RWPE1 (cell line): ENCODE measurements at places on chromosomes 12 and 14.

- DNase-seq: no peak
These were observed 72.6 kb downstream of the CHST11 start for GRCh38 chr12:104529130-104529874.

DNA sequence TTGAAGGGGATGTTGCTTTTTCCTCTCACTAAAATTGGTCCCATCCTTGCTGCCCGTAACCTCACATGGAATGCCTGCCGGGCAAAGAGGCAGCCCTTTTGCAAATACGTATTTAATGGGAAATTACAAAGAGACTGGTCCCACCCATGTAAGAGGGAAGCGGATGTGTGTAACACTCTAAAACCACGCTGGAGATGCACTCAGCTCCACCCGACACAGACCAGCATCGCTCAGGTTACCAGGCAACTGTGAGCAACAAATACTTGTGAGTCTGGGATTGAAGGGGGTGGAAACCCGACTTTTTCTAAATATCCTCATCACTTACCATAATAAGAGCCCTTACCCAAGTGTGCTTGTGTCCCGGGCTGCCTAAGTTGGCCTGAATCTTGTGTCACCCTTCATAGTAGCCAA is 47.7 kb downstream of the ELK3 start:
- no peak for DNase-seq

DNA sequence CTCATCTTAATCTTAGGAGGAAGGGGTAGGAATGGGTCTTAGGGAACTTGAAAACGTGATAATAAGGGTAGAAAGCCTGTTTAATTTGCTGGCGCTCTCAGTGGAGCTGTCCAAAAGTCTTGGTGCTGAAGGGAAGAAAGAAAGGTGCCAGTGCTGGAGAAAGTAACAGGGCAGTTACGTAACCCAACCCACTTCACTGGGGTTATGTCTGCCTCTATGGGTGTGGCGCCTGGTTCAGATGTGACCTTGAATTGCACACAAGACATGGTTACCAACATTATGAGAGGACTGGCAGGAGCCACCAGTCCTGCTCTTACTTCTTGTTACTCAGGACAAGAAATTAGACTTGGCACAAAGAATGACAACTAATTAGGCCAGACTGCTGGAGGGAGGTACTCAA is 18.6 kb upstream of the GPATCH2L start:
- DNase-seq: peak; percentile 38

DNA sequence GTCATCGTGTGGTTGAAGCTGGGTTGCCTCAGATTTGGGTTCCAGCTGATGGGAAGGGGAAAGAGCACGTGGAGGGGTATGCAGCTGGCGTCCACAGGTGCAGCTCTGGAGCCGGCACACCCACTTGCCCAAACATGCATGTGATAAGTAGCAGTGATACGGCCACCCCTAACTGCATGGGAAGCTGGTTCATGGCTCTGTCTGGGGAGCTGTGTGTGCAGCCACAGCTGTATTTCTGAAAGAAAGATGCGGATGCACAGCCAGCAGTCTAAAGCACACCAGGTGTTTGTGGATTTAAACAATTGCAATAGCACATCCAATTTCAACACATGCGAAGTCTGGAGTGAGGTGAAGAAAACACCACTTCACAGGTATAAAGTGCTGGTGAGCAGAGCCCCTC is 181.4 kb downstream of the EFCAB11 start:
- DNase-seq: no peak

- DNase-seq: no peak
These were observed 181.0 kb downstream of the CFAP54 start for GRCh38 chr12:96670334-96670899.

DNA sequence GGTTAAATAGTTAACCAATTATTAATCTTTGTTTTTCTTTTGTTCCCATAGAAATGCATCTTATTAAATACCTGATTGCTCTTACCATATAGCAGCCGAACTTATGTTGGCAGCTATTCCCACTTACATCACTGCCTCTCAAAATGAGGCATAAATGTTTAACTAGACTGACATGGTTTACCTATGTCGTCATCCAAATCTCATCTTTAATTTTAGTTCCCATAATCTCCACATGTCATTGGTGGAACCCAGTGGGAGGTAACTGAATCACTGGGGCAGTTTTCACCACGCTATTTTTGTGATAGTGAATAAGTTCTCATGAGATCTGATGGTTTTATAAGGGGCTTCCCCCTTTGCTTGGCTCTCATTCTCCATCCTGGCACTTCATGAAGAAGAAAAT is 499.2 kb upstream of the ATP2B1 start:
- no peak for DNase-seq

DNA sequence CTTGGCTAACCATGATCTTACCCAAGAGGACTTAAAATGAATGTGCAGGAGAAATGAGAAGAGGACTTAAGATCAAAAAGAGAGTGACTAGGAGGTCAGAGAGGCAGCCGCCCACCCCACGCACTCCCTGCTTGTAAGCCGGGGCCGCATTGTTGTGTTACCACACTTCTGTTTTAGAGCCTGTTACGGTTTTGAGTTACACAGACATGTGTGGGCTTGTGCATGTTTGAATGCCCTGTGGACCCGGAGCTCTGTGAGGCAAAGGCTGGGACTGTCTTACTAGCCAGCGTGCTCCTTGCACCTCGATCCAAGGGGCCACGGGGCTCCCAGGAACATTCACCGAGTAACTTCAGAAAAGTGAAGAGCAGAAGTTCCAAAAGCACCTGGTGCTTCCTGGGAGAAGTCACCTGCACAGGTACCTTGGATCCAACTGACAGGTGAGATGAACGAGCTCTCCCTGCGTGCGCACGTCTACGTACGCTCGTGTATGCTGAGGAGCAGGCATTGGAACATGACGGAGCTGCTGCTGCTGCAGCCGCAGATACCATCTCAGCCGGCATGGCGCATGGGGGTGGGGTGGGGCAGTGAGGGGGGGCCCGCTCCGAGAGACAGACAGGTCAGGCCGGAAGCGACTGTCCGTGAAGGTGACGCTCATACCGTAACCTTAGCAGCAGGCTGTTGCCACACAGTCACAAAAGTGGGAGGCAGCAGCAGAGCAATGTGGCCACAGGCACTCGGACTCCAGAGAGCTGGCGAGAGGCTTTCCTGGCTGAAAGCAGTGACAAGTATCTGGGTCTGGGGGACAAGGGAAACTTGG is 23.7 kb downstream of the SFSWAP start:
- no peak for DNase-seq

- DNase-seq: no peak
These were observed 38.8 kb downstream of the FAM222A start for GRCh38 chr12:109752117-109753053.

DNA sequence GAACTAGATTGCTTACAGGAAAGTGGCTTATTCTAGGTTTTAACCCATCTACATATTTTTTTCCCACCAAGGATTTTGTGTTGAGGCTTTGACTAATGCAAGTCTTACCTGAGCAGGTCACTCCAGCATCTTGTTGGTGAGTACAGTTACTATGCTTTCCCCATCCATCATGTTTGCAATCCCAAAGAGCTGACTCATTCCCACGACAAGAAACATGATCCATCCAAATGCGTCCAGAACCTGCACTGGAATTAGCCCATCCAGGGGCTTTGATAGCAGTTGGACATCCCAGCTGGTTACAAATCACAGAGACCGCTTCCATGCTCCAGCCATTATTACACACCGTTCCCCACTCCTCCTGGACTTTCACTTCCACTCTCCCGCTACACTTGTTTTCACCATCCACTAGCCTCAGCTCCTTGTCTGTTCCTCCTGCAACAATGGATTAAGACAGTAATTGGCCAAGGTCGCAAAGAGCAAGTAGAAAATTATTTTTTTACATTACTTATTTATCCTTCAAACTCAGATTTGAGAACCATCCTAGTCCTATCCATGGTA is 2.5 kb downstream of the CD163 start:
- peak; percentile 8 for DNase-seq

DNA sequence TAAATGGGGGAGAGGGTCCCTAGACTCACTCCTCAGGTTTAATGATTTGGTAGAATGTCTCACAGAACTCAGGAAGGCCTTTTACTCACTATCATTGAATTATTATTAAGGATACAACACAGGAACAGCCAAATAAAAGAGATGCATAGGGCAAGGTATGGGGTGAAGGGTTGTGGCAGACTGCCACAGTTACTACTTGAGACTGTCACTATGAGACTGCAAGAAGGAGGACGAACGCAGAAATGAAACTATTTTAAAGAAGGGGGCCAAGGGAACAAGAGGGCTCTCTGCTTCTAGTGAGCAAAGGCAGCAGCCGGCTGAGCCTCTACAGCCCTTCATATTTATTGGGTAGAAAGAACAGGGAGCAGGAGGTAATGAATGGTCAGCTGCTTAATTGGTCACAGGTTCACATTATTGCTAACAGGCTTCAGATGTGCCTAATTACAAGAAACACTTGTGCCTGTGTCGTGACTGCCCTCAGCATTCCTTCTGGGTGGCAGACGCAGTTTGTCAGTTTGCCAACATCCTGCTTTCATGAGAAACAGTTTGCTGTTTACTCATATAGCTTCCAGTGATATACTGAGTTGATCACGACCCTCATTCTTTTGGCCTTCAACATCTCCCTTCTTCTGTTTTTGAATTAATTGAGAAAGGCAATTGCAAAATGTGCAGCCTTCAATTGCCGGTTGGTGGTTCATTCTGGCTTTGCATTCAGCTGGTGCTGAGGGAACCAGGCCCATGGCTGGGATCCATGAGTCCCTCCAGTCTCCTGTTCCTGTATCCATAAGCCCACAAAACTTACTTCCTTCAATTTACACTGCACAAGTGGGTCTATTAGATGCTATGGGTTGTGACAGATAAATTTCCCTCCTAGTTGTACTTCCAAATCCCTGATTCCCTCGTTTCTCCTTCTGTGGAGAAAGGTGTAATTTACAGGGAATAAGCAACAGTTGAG is 82.8 kb upstream of the PLEKHG7 start:
- no peak for DNase-seq

- peak; percentile 38 for DNase-seq
These were observed 601 bp downstream of the KLC1 start for GRCh38 chr14:103629503-103630121.

DNA sequence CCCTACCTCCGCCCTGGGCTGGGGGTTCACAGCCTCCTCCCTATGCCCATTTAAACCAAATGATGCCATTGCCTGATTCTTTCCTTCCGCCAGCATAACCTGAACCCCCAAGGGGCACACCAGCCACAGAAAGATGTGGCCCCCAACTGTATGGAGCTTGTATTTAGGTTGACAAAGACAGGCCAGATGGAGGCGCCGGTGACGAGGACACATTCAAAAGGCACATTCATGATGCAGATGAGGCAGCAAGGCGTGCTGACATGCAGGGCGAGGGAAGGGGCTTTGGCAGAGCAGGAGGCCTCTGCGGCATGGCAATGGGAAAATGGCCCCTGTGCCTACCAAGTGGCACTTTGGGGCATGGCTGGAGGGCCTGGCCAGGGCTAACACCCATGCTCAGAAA is 112.2 kb downstream of the RFLNA start:
- DNase-seq: no peak

GRCh38 chr14:102574281-102575159 is 17.9 kb upstream of the RCOR1 start:
- no peak for DNase-seq
